Testis (tissue), 5 donors: ENCODE measurements at places on chromosomes 2 and 18. TPM values are rescaled to one million over a fixed set of nuclear protein-coding genes. Genes with fewer than 3 reads are reported as not detected.

The C2orf74 gene
- 39.4 TPM for total RNA-seq

The DSG3 gene
- total RNA-seq: 0.16 TPM

The FRZB gene
- total RNA-seq: 25.9 TPM

The CDH19 gene
- 3.3 TPM for total RNA-seq

The LYG1 gene
- total RNA-seq: 3.3 TPM

The CRYBA2 gene
- total RNA-seq: 2.9 TPM

DNA sequence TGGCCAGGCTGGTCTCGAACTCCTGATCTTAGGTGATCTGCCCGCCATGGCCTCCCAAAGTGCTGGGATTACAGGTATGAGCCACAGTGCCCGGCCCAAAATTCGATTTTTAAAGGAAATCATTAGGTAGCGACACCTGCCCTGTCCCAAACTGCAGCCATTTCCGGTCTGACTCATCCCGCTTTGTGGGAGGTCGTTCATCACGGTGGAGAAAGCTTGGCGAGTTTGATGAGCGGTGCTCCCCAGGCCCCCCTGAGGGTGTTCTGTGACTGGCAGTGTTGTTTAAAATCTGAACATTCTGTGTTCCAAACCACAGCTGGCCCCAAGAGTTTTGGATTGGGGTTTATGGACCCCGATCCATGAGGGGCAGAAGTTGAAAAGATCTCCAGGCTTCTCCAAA, 53.0 kb upstream of the GLI2 start:
- DNase-seq: no peak

GRCh38 chr2:196434217-196434616, 205.3 kb upstream of the CCDC150 start:
- no peak for DNase-seq

DNA sequence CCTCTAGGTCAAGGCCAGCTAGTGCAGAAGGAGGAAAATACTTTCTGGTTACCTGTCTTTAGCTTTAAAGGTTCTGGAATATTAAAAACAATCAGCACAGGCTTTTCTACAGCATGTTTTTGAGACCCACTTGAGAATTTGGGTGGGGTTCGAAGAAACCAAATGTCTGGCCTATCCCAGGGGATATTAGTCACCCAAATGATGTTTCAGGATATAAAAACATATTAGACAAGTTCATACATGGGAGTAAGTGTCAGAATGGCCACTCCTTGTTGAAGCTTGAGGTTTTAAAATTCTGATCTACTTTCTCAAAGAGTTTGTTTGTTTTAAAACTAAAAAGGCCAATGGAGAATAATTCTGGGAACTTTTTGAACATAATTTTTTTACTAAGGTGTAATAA, 158.6 kb upstream of the DLX2 start:
- no peak for DNase-seq

- DNase-seq: no peak
Measured at GRCh38 chr2:203583701-203584100, 48.6 kb upstream of the RAPH1 start.

DNA sequence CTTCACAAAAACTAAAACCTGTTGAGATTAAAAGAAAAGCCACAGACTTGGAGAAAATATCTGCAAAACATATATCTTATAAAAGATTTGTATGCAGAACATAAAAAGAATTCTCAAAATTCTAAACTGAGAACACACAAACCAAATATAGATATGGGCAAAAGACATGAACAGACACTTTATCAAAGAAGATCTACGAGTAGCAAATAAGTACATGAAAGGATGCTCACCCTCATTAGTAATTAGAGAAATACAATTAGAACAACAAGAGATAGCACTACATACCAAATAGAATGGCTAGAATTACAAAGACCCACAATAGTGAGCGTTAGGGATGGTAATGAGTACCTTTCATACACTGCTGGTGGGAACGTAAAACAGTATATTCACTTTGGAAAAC, 63.9 kb upstream of the ZNF397 start:
- DNase-seq: no peak

GRCh38 chr2:16728351-16729136, 62.9 kb upstream of the CYRIA start:
- DNase-seq: no peak
